Vagina (tissue), 2 donors: ENCODE measurements at places on chromosomes 6 and 20.
A peak's percentile ranks its signal among the peaks of the same experiment; 100 is the strongest.

DNA sequence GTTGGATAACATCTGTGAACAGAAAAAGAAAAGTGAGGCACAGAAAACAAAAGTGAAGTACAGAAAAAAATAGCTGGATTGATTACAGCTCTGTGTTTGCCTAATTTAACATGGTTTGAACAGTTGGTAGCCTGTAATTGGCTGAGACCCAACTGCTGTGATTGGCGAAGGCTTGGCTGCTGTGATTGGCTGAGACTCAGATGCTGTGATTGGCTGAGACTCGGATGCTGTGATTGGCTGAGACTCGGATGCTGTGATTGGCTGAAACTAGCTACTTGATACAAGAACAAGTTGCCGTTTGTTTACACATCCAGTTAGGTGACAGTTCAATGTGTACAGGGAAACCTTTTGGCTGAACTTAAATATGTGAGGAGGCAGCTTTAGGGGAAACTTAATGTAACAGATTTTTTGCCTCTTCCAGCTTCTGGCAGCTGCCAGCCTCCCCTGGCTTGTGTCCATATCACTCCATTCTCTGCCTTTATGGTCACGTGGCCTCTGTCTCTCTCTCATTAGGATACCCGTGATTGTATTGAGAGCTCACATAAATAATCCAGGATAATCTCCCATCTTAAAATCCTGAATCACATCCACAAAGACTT, 223.4 kb upstream of the FOXA2 start:
- peak; percentile 22 for DNase-seq

DNA sequence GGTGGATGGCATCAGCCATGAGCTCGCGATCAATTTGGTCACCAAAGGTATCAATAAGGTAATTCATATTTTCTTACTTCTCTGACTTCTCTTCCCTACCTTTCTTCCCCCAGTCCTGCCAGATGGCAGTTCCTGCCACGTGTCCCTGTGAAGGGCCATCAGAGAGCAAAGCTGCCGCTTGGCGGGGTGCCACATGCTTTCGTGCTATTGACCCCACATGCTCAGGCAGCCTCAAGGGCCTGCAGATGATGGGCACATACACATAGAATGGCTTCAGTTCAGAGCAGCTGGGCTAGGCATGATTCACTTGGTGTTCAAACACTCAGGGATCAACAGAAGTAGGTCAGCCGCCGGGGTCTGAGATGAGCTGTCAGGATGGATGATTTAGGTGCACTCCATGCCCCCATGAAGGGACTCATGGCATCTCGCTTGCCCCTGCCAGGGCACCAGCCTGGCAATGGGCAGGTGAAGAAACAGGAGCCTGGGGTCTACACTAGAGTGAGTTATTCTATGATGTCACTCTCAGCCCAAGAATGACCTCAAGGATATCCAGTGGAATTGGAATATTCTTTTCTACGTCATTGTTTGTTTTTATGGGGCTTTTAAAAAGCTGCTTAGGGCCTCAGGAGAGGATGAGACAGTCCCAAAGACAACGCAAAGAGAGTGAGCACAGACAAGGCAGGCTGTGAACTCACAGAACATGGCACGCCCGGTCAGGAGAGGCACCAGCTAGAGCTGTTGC, 25.5 kb downstream of the BANF2 start:
- DNase-seq, result no peak

DNA sequence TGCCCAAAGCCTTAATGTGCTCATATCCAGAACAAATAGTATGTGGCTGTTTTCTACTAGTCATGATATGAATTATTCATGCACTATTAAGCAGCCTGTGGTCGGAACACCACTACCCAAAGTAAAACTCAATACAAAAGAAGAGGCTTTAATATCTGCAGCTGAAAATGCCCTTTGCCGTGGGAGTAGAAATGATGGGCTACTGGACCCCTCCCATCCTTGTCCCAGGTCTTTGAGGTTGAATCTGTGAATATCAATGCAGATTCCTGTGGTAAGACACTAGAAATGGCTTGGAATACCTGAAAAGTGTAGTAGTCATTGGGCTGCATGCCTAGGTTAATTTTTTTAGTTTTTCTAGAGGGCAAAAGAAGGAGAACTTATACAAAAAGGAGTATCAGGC, 303.7 kb downstream of the TBC1D7 start:
- DNase-seq, result no peak

DNA sequence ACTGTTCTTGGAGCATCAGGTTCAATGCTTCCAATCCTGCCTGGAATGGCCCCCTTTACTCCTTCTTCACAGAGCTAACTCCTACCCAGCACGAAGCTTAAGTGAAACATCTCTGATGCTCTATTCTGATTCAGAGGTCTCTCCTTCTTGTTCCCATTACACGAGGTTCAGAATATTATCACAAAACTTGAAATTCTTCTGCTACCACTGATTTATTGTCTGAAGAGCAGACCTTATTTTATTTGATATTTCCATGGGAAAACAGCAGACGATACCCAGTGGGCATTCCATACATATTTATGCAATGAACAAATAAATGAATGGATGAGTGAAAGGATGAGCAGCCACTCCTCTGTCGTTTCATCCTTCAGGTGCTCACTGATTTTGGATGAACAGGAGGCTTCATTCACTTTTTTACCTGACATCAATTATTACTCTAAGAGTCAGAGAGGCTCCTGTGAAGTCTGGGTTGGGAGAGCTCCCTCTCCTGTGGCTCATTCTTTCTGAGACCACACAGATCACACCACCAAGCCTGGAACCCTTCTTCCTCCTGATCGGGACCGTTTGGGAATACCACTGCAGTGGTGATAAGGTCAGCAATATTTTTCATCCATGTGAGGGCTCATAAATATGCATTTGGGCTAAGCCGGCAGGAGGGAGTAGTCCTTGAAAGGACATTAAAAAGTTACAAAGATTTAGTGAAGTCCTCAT, 25.8 kb downstream of the SMLR1 start:
- no peak for DNase-seq

DNA sequence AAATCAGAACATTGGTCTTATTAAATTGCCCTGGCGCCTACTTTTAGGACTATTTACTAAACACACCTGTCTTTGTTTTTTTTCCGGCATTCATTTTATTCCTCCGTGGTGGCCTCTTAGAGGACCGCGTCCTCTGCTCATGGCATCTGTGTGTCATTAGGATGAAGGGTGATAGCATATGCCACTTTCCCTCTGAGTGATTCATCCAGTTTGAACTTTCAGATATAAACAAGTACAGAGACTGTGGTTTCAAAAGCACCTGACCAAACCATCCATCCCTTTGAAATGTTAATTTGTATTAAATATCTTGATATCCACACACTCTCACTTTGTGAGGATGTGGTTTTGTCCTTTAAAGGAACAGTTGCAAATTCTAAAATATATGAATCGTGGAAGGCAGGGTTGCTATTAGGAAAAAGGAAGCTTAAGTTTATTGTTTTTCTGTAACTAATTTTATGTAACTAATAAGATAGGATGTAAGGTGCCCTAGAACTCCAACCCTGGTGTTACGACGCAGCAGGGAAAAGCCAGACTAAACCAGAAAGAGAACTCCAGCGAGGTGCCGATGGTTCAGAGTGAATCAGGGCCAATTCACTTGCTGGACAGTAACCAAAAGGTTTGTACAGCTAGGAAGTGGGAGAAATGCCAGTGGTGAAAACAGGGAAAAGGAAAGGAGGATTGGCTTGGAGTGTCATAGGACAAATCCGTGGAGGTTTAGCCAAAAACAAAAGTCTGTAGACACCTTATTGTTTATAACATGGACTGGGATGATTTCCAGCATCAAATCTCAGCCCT, 98.7 kb downstream of the SHLD1 start:
- DNase-seq, result no peak

DNA sequence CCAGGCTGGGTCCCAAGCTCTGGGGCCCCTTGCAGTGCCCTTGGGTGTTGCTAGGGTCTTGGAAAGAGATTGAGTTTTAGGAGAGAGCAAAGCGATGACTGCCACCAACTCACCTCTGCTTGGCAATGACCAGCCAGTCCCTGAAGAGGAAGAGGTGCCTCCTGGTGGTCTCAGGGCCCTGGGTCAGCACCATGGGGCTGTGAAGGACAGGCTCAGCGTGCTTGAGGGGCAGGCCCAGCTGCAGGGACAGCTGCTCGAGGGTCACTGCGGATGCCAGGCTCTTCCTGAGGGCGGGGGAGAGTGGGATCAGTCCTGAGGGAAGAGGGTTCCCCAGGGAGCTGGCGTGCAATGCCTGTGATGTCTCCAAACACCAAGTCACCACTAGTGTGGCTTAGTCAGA, 50.8 kb upstream of the TAGAP start:
- DNase-seq, result no peak

- DNase-seq, result no peak
Measured at GRCh38 chr20:16748308-16748900, at the start of gene OTOR. Gene OTOR, plus strand, starts transcription at chr20:16748358. Its CDS starts 44 bp downstream, at chr20:16748402.

- no peak for DNase-seq
Measured at GRCh38 chr6:65117817-65118409, 589.1 kb downstream of the EYS start.

GRCh38 chr6:55642366-55642765, 63.4 kb upstream of the HMGCLL1 start:
- no peak for DNase-seq

GRCh38 chr20:19875376-19876221, 117.5 kb downstream of the RIN2 start:
- no peak for DNase-seq

GRCh38 chr6:116246089-116246488, 7.8 kb downstream of the TSPYL4 start:
- DNase-seq, result no peak

GRCh38 chr20:8246716-8247115, 114.7 kb downstream of the PLCB1 start:
- DNase-seq, result no peak

DNA sequence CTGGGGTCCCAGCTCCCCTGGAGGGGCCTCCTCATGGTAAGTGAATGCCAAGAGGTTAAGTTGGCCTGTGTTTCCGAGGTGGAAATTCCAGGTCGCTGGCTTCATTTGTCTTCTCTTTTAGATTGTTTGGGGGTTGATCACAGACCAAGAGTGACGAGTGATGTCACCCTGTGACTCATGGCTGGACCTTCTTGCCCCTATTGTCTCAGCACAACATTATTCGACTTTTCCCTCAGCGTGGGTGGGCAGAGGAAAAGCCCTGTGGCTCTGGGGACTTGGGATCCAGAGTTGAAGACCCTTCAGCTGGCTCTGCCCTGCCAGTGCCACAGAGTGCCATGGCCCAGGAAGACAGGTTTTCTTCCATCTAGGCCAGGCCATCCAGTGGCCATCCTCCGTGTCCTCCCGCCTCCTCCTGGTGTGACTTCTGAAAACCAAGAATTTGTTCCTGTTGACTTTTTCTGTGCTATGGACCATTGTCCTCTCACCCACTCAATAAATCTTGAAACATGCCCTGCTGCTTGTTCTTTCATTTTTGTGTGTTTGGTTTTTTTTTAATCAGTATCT, 15.4 kb upstream of the SNHG17 start:
- no peak for DNase-seq

DNA sequence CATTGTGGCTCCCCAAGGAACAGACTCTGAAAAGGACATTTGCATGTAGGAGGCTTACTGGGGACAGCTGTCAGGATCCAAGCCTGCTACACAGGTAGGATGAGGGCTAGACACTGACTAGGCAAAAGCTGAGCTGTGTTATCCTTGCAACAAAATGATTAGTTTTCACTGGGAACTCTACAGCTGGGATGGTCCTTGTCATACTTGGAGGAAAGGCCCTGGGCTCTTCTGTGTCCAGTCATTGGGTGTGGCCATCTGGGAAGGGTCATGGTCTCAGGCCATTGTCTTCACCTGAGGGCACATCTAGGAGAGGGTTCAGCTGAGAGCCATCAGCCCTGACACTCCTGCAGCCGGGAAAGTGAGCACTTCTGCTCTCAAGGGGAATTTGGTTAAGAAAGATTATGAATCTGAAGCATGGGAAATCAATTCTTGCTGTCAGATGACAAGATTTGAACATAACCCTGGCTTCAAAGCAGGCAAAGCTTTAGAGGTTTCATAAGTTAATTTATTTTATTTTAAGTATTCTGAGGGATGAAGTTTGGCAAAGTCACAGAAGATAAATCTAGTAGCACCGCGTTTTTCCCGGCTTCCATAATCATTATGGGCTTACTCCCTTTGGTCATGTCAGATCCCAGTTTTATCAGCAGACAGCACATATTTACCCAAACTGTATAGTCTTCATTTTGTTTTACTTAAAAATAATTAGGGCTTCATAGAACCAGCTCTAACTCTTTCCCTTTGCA, 78.4 kb upstream of the SLC22A23 start:
- no peak for DNase-seq

GRCh38 chr6:16248271-16248853, 10.0 kb downstream of the GMPR start:
- DNase-seq, result no peak

GRCh38 chr6:37260040-37260439, 2.1 kb upstream of the TMEM217 start:
- DNase-seq, result no peak

DNA sequence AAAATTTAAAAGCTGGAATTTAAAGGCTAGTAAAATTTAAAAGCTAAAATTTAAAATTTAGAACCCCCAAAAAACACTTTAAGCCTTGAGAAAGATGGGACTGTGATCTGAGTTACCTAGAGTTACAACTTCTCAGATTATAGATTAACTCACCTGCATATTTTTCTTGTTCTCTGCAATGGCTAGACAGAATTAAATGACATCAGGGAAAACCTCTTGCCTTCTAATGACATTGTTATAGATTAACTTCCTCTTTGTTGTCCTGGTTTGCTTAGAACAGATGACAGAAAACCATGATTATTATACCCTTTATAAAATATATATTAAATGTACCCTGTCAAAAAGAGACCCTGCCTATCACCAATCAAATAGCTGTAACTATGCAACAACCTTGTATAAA, 56.4 kb downstream of the TRDN start:
- DNase-seq, result no peak

DNA sequence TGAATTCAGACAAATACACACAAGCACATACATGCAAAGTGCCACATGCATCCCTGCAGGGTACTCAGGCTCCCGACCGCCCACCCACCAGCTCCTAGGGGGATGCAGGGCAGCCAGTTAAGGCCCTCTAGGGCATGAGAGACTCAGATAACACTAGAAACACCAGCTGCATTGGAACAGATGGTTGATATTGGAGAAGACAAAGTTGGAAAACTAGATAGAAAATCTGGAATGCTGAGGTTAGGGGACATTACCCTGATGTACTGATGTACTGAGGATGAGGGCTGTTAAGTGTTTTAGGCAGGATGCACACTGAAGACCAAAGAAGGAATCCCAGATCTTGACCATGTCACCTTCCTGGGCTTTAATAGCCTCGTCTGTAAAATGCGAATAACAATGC, 134.6 kb upstream of the ECI2 start:
- no peak for DNase-seq

GRCh38 chr20:62047666-62048345, 17.9 kb downstream of the TAF4 start:
- DNase-seq, result no peak

- DNase-seq, result no peak
Measured at GRCh38 chr6:54800050-54800600, 46.4 kb upstream of the FAM83B start.
